T-cell (primary cell): ENCODE measurements at places on chromosomes 11 and 22.

GRCh38 chr11:18408558-18409291 is 3.4 kb upstream of the LDHC start:
- H3K4me1 ChIP-seq: no peaks in the 10 kb centered on the region
- peaks cover 51% of the 10 kb centered on the region for H3K36me3 ChIP-seq
- DNase-seq: no peak
- no peak overlapping the region for H3K27ac ChIP-seq
- no peaks in the 10 kb centered on the region for H3K27me3 ChIP-seq

GRCh38 chr11:122664188-122664587 is 8.7 kb downstream of the UBASH3B start:
- DNase-seq: no peak
- peaks cover 63% of the 10 kb centered on the region for H3K4me1 ChIP-seq
- peak overlapping the region; percentile 35 for H3K27ac ChIP-seq
- peaks cover 3% of the 10 kb centered on the region for H3K36me3 ChIP-seq
- no peak overlapping the region for H3K4me3 ChIP-seq

GRCh38 chr11:72652873-72653630 is 21.2 kb downstream of the PDE2A start:
- H3K4me3 ChIP-seq: no peak overlapping the region
- no peaks in the 10 kb centered on the region for H3K4me1 ChIP-seq
- DNase-seq: no peak
- H3K36me3 ChIP-seq: no peaks in the 10 kb centered on the region

DNA sequence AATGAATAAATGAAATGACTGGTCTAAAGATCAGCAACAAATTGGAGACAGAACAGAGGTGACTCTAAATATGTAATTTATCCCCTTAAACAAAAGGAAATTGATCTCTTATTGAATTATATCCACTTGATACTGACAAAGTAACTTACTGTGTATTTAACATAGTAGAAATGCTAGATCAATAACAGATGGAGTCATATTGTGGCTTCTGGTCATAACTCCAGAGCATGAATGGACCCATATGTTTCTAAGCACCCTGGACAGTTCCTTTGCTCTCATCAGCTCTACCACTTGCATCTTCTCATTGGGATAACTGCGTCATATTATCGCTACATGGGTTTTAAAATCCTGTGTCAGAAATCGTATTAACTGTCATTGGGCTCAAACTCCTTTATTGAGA is 222.3 kb downstream of the ETS1 start:
- H3K36me3 ChIP-seq: no peaks in the 10 kb centered on the region
- H3K27ac ChIP-seq: no peak overlapping the region
- H3K4me3 ChIP-seq: no peak overlapping the region
- DNase-seq: no peak
- peaks cover 3% of the 10 kb centered on the region for H3K4me1 ChIP-seq
- H3K27me3 ChIP-seq: no peaks in the 10 kb centered on the region

GRCh38 chr11:8096575-8096974 is 15.6 kb downstream of the TUB start:
- H3K4me1 ChIP-seq: no peaks in the 10 kb centered on the region
- no peak overlapping the region for H3K27ac ChIP-seq
- H3K27me3 ChIP-seq: no peaks in the 10 kb centered on the region
- no peak for DNase-seq

DNA sequence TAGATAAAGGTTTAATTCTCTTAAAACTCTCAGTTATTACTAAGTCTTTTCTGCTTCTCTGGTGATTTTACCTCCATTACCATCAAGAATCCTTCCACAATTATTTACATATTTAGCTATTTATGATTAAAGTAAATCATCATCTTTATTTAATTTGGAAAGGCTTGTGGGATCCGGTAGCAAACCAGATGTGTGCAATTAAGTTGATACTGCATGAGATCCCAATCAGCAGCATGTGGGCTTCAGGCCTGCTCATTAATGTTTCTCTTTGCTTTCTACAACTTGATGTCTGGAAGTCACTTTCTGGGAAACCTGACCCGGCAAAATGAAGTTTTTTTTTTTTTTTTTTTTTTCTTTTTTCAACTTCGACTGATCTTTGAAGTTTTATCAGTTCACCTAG is 558.4 kb upstream of the ANO5 start:
- H3K27ac ChIP-seq: no peak overlapping the region
- no peaks in the 10 kb centered on the region for H3K27me3 ChIP-seq
- H3K4me3 ChIP-seq: no peak overlapping the region
- no peaks in the 10 kb centered on the region for H3K4me1 ChIP-seq
- H3K36me3 ChIP-seq: no peaks in the 10 kb centered on the region

GRCh38 chr11:8768625-8769333 is 86.2 kb downstream of the RPL27A start:
- no peaks in the 10 kb centered on the region for H3K4me1 ChIP-seq
- no peaks in the 10 kb centered on the region for H3K36me3 ChIP-seq
- peaks cover 6% of the 10 kb centered on the region for H3K27me3 ChIP-seq
- H3K27ac ChIP-seq: no peak overlapping the region

- no peak for DNase-seq
- H3K4me3 ChIP-seq: no peak overlapping the region
- H3K27me3 ChIP-seq: peaks cover 36% of the 10 kb centered on the region
- H3K4me1 ChIP-seq: no peaks in the 10 kb centered on the region
Measured at GRCh38 chr22:37098976-37099591, 10.4 kb downstream of the TMPRSS6 start.

- no peaks in the 10 kb centered on the region for H3K27me3 ChIP-seq
- DNase-seq: no peak
- no peaks in the 10 kb centered on the region for H3K4me1 ChIP-seq
- H3K36me3 ChIP-seq: no peaks in the 10 kb centered on the region
Measured at GRCh38 chr11:76107971-76108370, 98.3 kb downstream of the WNT11 start.

GRCh38 chr11:78138291-78138690 is 1.1 kb downstream of the ALG8 start:
- H3K27me3 ChIP-seq: no peaks in the 10 kb centered on the region
- peaks cover 20% of the 10 kb centered on the region for H3K4me1 ChIP-seq
- no peaks in the 10 kb centered on the region for H3K36me3 ChIP-seq
- no peak for DNase-seq
- H3K4me3 ChIP-seq: no peak overlapping the region
- H3K27ac ChIP-seq: no peak overlapping the region

GRCh38 chr11:35994421-35994820 is 50.6 kb downstream of the LDLRAD3 start:
- no peaks in the 10 kb centered on the region for H3K36me3 ChIP-seq
- peaks cover 3% of the 10 kb centered on the region for H3K27me3 ChIP-seq
- H3K4me3 ChIP-seq: no peak overlapping the region
- no peak overlapping the region for H3K27ac ChIP-seq

DNA sequence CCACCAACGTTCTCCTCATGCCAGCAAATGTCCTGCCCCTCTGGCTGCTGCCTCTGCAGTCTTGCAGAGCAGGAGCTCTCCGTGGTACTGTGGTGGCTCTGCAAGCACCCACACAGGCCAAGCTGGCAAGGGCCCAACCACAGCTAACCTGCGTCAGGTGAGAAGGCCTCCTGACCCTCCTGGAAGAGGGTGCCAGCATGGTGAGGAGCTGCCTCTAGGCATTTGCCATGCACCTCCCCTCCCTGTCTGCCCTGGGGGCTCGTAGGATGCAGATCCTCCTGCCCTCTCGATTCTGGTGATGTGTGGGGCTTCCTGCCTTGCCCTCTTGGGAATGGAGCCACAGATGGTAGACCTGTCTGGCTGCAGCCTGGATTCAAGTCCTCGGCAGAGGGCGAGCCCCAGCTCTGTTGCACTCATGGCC is 1408.8 kb downstream of the TBC1D22A start:
- no peak for DNase-seq
- peaks cover 23% of the 10 kb centered on the region for H3K27me3 ChIP-seq
- H3K4me3 ChIP-seq: no peak overlapping the region

DNA sequence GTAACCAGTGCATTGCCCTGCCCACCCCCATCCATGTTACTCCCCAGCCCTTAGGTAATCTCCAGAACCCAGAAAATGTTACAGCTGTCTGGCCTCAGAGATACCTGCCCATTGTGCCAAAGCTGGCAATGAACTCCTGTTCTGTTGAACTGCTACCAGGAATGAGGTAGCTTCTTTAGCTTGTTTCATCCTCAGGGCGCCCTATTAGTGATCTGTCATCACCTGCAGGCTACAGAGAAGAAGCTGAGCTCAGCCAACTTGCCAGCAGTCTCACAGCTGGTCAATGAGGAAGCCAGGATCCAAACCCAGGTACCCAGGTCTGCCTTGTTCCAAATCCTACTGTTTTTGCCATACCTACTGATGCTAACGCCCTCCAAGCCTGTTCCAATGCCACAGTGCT is 88.7 kb downstream of the GALNT18 start:
- no peak for DNase-seq
- no peak overlapping the region for H3K4me3 ChIP-seq
- no peaks in the 10 kb centered on the region for H3K4me1 ChIP-seq
- H3K27ac ChIP-seq: no peak overlapping the region

DNA sequence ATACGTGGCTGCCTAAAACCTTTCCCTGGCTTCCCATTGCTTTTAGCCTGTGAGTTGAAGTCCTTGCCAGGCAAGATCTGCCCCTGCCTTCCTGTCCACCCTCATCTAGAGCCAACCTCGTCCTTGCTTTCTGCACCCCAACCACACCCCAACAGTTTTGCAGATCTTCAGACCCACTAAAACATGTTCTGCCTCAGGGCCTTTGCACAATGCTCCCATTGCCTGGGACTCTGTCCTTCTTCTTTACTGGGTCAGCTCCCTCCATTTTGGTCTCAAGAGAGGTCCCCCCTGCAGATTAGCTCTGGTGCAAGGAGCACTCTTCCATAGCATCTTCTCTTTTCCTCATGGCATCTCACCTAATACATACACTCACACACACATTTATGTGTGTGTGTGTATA is 8.4 kb upstream of the ANAPC15 start:
- no peaks in the 10 kb centered on the region for H3K36me3 ChIP-seq
- H3K4me3 ChIP-seq: no peak overlapping the region
- H3K4me1 ChIP-seq: no peaks in the 10 kb centered on the region

GRCh38 chr11:114178656-114179055 is 117.5 kb upstream of the NNMT start:
- no peak overlapping the region for H3K4me3 ChIP-seq
- H3K4me1 ChIP-seq: peaks cover 24% of the 10 kb centered on the region
- no peak overlapping the region for H3K27ac ChIP-seq
- no peak for DNase-seq
- no peaks in the 10 kb centered on the region for H3K36me3 ChIP-seq

DNA sequence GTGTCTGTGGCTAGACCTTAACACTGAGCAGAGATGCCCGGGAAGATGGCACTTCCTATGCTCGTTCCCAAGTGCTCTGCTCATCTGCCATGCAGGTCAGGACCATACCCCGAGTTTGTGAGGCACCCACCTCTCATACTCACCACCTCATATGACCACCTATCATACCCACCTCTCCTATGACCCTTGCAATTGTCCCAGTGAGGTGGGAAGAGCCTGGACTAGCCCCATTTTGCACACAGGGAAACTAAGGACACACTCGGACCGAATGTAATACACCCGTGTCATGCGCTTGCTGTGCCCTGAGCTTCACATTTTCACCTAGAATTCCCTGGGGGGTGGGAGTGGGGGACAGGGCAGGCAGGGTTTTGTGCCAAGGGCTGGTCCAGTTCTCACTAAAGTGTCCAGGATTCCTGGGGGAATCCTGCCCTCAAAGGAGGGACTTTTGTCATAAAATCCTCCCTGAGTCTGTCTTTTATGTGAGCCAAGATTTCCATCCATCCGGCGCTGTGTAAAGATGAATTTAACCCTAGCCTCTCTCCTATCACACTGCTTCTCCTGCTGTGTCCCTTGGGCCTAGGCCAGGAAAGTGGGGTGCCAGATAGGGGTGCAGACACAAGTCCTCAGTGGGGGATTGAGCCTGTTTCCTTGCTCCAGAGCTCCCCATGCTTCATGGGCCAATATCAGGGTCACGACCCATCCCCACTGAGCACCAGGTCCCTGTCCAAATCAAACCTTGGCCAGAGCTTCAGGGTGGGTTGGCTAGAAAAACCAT is 20.0 kb downstream of the TPBGL start:
- DNase-seq: no peak
- no peak overlapping the region for H3K4me3 ChIP-seq
- H3K4me1 ChIP-seq: peaks cover 22% of the 10 kb centered on the region
- H3K36me3 ChIP-seq: no peaks in the 10 kb centered on the region
- H3K27ac ChIP-seq: peak overlapping the region; percentile 71
- H3K27me3 ChIP-seq: no peaks in the 10 kb centered on the region

DNA sequence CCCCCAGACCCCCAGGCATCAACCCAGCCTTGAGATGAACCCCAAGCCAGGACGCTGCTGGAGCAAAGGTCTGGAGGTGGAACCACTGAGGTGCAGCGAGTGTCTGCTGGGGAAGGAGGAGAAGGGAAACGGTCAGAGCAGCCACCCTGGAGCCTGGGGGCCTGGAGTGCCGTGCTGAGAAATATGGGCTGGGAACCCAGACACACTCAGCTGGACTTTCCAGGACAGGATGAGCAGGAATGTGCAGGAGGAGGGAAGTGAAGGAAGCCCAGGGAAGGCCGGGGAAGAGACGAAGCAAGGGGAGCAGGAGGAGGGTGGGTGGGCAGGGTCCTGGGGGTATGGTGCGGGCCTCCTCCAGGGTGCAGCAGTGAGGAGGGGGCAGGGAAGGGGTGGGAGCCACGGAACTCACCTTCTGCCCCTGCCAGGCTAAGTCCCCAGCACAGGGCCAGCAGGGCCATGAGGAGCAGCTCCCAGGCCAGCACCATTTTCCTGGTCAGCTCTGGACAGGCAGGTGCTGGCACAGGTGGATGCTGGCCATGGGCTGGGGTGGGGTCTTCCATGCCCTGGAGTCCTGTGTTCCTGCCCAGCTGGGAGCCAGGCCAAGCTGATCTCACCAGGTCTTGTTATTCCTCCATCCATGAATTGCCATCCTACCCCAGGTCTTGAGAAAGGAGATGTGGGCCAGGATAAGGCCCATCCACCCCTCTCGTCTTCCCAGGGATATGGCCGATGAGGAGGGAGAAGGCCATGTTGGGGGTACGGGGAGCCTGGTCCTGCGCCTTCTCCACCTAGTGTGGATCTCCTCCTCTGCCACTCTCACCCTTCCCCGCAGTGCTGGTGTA is 40.0 kb downstream of the CSF2RB start:
- no peaks in the 10 kb centered on the region for H3K36me3 ChIP-seq
- H3K4me3 ChIP-seq: no peak overlapping the region
- no peaks in the 10 kb centered on the region for H3K4me1 ChIP-seq
- H3K27me3 ChIP-seq: peaks cover 37% of the 10 kb centered on the region
- H3K27ac ChIP-seq: no peak overlapping the region

DNA sequence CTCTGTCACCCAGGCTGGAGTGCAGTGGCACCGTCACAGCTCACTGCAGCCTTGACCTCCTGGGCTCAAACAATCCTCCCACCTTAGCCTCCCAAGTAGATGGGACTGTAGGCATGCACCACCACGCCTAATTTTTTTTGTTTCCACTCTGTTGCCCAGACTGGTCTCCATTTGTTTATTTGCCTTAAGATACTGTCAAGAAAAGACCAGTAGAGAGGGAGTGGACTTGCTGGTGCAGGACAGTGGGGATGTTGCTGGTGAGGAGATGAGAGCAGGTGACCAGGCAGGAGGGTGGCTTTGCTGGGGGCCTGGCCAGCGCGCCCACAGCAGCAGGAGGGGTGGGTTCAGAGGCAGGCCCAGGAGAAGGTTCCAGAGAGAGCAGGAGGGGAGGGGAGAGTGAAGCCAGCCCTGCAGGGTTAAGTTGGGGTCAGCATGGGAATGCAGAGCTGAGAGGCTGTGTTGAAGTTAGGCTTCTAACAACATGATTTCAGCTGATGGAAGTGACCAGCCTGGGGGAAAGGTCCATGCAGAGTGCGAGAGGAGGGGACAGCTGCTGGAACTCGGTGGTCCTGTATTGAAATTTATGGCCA is 35.8 kb downstream of the NADSYN1 start:
- peaks cover 29% of the 10 kb centered on the region for H3K36me3 ChIP-seq
- H3K4me1 ChIP-seq: no peaks in the 10 kb centered on the region
- H3K27ac ChIP-seq: no peak overlapping the region
- H3K4me3 ChIP-seq: no peak overlapping the region
- no peak for DNase-seq

GRCh38 chr11:7050191-7050590 is 29.9 kb downstream of the NLRP14 start:
- no peaks in the 10 kb centered on the region for H3K36me3 ChIP-seq
- H3K27me3 ChIP-seq: no peaks in the 10 kb centered on the region
- no peak overlapping the region for H3K27ac ChIP-seq
- no peak overlapping the region for H3K4me3 ChIP-seq
